NCI-H460 (cell line): ENCODE measurements at places on chromosomes 7 and 10. TPM values are rescaled to one million over a fixed set of nuclear protein-coding genes. Genes with fewer than 3 reads are reported as not detected.

SFRP5 gene
- total RNA-seq, result not detected in 2 replicates

BMPER gene
- total RNA-seq, result 3.0 and 3.5 TPM in 2 replicates

RELN gene
- total RNA-seq, result 0.23 and 0.57 TPM in 2 replicates

COL17A1 gene
- not detected in 2 replicates for total RNA-seq

ATRNL1 gene
- total RNA-seq, result 6.8 and 7.8 TPM in 2 replicates

TRPV5 gene
- not detected in 2 replicates for total RNA-seq

PRRT4 gene
- 0.27 and 0.38 TPM in 2 replicates for total RNA-seq

MNX1 gene
- 1.8 and 2.7 TPM in 2 replicates for total RNA-seq

KAZALD1 gene
- total RNA-seq, result 31.3 and 36.1 TPM in 2 replicates

RADIL gene
- 11.5 and 13.1 TPM in 2 replicates for total RNA-seq

HYAL4 gene
- not detected in 2 replicates for total RNA-seq

CACNB2 gene
- total RNA-seq, result 2.5 and 2.6 TPM in 2 replicates

TLX1 gene
- total RNA-seq, result not detected in 2 replicates

TNS3 gene
- total RNA-seq, result 20.0 and 20.6 TPM in 2 replicates

EN2 gene
- total RNA-seq, result 0.75 and 0.84 TPM in 2 replicates

OR2A1 gene
- not detected in 2 replicates for total RNA-seq

PMS2 gene
- 20.4 and 24.8 TPM in 2 replicates for total RNA-seq

NKX6-2 gene
- not detected in 2 replicates for total RNA-seq

IGF2BP3 gene
- total RNA-seq, result 78.9 and 85.4 TPM in 2 replicates

FAM25G gene
- not detected in 2 replicates for total RNA-seq

FOXI2 gene
- not detected in 2 replicates for total RNA-seq

TAS2R40 gene
- total RNA-seq, result not detected in 2 replicates

PKD2L1 gene
- total RNA-seq, result 0.05 TPM in 1 of 2 replicates, not detected in the other

ITPRID1 gene
- total RNA-seq, result not detected in 2 replicates

SPDYE16 gene
- not detected in 2 replicates for total RNA-seq

HKDC1 gene
- total RNA-seq, result 5.6 and 7.6 TPM in 2 replicates
